CD8-positive, alpha-beta memory T cell (primary cell): ENCODE measurements at places on chromosomes 12 and 14.
A peak's percentile ranks its signal among the peaks of the same experiment; 100 is the strongest.

DNA sequence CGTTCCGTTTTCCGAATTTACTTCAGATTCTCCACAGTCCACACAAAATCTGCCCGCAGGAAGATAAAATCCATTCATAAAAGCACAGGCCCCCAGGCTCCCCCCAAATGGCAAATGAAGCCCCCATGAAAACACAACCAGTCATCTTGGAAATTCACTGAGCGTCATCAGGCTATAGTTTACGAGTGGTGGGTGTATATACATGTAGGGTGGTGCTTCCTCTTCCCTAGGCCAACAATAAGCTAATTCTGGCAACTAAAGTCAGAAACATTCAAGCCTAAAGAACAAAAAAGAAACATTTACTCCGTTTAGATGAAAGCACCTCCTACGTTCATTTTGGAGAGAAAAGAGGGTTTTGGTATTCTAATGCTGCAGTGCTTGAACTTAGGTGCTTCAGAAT is 5.8 kb downstream of the GPR68 start:
- no peak for DNase-seq

DNA sequence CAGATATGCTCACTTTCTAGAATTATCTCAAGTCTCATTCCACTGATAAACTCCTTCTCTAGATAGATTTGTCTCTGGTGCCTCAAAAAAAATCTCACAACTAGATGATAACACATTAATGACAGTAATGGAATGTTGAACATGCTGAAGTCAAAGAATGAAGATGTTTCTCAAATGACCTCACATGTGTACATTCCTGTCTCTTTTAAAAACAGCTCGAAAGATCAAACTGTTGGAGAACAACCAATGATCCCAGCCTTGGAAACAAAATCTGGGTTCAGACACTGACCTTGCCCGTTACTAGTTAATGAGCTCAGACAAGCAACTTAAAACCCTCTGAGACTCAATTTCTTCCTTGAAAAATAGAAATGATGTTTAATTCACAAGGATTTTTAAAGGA is 44.7 kb upstream of the KCNJ8 start:
- DNase-seq = no peak

- no peak for DNase-seq
These were observed 41.3 kb downstream of the CDC42BPB start for GRCh38 chr14:103016071-103016470.

GRCh38 chr14:89279649-89280232 is 137.3 kb downstream of the FOXN3 start:
- no peak for DNase-seq

DNA sequence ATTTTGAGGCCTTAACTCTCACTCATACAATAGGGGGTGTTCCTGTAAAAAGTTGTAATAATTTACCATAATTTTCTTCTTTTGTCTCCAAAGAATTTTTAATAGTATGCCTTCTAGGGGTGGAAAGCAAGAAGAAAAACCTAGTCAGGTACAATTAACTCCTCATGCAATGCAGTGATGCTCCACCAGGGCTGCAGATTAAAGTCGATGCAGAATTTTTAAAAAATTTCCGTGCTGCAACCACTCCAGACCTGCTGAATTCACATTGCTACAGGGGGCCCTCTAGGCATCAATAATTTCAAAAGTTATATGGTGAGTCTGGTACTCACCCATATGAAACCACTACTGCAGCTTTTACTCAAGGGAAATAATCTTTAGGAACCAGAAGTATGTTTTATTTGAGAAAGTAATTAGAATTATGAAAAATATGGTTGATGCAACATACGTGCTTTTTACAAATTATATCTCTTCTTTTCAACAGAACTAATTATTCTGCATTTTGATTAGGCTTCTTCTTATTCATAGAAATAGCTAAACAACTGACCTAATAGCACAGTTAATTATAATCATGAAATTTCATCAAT is 353.2 kb downstream of the BCAT1 start:
- DNase-seq = no peak

GRCh38 chr12:116708826-116709756 is 28.8 kb downstream of the SPRING1 start:
- DNase-seq = peak; percentile 5

DNA sequence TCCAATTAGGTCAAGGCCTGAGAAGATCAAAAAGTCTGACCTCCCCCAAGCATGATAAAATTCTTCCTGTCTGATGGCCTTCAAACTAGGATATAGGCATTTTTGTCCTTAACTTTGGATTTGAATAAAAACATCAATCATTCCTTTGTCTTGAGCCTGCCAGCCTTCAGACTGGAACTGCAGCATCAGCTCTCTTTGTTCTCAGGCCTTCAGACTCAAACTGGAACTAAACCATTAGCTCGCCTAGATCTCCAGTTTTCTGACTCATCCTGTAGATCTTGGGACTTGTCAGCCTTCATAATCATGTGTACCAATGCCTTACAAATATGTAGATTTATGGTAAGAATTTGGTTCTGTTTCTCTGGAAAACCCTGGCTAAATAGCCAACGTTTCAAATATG is 721.7 kb downstream of the GALC start:
- no peak for DNase-seq

GRCh38 chr14:24058260-24058950 is 6.6 kb downstream of the CARMIL3 start:
- DNase-seq = peak; percentile 67

DNA sequence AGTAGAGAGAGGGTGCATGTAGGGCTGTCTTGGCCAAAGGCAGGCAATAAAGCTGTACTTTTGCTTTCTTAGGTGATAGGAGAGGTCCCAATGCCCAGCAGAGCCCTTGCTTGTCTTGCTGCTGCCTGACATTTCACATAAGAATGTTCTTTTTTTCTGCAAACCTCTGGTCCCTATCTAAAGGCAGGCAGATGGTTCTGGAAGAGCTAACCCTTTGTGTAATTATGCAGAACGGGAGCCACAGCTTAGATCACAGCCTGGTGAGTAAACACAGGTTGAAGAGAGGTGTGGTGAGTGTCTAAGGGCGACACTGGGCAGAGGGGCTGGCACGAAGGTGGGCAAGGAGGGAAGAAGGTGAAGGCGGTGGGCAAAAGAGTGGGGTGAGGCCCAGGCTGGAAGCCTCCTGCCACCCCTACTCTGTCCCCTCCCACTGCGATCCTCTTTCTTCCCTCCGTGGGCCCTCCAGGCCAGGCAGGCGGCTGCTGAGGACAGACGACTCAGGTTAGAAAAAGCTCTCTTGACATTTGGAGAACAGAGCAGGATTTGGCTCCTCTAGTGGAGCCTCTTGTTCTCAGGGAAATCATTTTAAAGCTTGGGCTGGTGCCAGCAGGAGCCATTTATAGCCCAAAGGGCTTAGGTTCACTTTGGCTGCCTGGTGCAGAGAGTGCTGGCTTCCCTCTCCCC is 42.8 kb downstream of the PRMT8 start:
- DNase-seq = no peak

GRCh38 chr12:77882709-77883108 is 52.0 kb downstream of the NAV3 start:
- DNase-seq = no peak

DNA sequence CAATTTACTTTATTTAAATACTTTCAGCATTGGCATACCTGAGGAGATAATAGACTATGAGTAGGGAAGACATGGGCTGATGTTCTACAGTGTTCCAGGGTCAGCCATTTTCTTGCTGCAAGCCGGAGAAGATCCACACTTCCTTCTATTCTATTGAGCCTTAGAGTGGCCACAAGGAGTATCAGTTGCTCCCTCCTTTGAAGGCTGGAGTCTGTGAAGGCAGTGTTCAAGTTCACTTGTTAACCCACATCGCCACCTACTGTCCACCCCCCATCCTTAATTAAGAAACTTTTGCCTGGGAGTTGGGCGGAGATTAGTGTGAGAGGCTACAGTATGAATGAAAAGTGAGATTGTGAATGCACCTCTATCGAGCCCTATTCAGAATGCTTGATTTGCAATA is 666.6 kb downstream of the NRXN3 start:
- no peak for DNase-seq

DNA sequence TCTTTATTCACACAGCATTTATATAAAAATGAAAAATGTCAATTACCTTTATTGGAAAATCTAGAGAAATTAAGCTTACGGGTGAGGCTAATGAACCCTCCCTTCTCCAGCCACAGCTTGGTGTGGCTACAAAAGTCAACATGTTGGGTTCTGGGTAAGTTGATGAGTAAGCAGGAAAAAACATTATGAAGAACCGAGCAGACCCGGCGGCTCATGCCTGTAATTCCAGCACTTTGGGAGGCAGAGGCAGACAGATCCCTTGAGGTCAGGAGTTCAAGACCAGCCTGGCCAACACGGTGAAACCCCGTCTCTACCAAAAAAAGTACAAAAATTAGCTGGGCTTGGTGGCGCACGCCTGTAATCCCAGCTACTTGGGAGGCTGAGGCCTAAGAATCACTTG is 10.9 kb downstream of the NAA25 start:
- DNase-seq = no peak

DNA sequence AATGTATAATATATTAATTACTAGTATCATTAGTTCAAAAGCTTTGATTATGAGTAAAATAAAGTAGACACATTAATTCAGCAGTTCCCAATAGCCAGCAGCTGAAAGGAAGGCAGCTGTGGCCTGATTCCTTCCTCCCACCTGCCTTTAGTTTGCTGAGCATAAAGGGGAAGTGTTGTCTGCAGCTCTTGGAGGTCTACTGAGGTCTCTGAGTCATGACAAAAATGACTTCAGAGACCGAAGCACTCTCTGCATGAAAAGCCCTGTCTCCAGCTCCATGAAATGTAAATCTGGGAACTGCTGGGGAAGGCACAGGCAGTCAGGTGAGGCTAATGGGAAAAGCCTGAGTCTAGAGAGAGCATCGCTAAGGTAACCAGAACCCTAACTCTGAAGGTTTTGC is 165.4 kb downstream of the NRXN3 start:
- DNase-seq = no peak

- no peak for DNase-seq
These were observed 129.4 kb downstream of the SCARB1 start for GRCh38 chr12:124734224-124734788.

DNA sequence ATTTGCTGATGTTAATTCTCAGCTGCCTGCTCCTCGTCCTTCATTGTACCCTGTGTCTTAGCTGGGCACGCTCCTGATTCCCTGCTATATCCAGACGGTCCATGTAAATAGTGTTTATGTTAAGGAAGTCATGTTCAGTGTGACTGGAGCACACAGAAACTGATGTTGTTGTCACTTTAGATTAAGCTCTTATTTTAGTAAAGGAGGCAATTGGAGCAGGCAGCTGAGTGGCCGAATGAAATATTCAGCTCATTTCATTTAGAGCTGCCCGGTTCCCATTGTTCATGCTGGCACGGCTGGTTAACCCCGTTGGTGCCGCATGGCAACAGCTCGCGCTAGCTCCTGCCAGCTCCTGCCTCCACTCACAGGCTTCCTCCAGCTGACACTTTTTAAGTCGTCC is 446.8 kb upstream of the SOX5 start:
- no peak for DNase-seq

DNA sequence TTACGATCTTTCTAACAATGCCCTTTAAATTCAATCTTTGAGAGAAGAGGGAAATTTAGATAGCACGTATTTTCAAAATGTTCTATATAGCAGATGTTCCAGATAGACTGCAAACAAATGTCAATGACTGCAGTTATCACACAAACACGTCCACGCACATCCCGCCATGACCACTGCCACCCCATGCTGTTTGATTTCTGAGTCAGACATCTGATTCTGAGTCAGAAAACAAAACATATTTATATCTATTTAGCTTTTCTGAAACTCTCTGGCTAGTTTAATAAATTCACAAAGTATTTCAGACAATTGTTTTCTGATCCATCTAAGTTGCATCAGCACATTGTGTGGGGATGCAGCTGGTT is 105.9 kb upstream of the BCAT1 start:
- peak; percentile 23 for DNase-seq

DNA sequence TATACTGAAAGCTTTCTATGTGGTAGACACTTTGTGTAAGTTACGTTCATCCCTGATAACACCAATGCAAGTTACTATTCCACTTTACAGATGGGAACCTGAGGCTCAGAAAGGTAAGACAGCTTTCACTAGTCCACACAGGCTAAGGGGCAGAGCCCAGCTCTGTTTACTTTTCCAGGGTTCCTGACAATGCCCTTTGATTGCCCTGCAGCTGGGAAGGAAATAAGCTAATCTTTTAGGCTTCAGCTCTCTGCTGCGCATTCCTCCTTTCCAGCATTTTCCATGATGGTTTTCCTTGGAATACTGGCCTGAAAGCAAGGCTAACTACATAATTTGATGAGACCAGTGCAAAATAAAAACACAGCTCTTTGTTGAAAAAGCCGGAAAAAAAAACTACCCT is 185.7 kb upstream of the BTG1 start:
- DNase-seq = no peak

DNA sequence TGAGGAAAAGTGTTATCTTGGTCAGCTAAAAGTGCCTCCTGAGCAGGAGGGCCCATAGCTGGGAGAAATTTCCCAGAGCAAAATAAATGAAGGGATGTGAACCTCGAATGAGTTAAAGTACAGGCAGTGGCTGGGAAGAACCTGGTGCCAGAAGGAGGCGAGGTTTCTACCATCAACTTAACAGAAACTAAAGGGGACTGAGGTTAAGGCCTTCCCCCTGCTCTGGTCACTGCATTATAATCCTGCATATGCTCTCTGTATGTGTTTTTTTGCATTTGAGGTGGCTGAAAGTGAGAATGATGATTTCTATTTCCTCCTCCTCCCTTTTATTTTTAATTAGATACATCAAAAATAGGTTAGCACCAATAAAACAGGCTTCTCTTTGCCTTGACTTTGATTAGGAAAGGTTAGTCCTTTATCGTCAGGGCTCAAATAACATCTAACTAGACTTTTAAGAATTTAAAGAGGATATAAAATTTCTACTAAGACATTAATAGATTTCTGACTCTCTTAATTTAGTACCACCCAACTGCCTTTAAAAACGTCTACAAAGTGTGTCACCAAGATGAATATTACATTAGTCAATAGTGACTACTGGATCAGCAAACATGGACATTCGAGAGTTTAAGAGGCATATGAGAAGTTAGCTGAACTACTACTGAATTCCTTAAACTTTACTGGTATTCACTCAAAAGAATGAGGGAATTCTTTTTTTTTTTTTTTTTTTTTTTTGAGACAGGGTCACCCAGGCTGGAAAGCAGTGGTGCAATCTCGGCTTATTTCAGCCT is 49.2 kb downstream of the GALNT4 start:
- no peak for DNase-seq

GRCh38 chr12:26636710-26637328 is 196.2 kb downstream of the ITPR2 start:
- no peak for DNase-seq

DNA sequence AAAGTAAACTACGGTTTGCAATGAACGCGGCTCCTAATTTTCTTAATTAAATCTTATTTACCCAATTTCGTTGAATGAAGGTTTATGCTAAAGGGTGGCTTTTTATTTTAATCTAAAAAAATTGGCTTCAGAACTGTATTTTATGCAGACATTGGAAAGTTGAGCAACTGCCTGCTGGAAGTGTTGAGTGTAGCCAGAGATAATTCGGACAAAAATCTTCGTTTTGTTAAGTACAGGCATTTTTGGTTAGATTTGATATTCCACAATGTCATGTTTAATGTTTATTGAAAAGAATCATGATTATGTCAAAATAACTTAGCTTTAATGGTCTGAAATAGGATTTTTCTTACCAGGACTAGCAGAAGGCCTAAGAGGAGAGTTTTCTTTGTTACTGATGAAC is 875 bp downstream of the IRAK3 start:
- DNase-seq = no peak
